ENCODE measurements at places on chromosomes 6 and 20.

- no peak for DNase-seq
These were observed 25.9 kb downstream of the EDEM2 start for GRCh38 chr20:35121186-35121585.

DNA sequence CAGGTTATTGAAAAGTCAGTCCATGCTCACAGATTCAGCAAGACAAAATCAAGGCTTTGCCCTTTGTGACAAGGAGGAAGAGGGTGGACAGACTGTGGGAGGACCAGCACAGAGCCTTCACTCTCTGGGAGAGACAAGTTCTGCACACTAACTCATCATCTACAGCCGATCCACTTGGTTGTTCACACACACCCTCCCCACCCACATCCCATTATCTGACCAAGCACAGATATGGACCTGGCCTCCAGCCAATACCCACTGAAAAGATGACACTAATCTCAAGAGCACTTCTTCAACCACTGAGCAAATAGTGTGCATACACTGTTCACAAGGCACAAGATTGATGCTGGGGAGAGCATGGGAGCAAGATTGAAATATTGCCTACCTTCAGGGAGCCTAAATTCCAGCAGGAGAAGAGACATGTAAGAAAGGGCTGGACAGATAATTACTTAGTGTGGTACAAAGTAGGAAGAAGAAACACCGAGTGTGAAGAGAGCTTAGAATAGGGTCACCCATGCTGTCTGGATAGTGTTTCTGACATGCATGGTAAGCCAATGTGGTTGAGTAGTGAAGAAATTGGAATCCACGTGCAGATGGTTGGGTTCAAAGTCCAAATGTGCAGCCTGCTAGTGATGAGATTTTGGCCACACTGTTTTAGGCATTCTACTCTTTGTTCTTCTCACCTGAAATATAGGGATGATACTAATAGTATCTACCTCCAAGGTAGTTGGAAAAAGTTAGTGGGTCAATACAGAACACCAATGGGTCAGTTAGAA lies 21.7 kb upstream of the IL17A start:
- no peak for DNase-seq

GRCh38 chr20:32457479-32457986 lies 99.4 kb downstream of the ASXL1 start:
- peak; percentile 98 for DNase-seq

GRCh38 chr6:89886378-89887120 lies 7.7 kb upstream of the GJA10 start:
- DNase-seq, result no peak

DNA sequence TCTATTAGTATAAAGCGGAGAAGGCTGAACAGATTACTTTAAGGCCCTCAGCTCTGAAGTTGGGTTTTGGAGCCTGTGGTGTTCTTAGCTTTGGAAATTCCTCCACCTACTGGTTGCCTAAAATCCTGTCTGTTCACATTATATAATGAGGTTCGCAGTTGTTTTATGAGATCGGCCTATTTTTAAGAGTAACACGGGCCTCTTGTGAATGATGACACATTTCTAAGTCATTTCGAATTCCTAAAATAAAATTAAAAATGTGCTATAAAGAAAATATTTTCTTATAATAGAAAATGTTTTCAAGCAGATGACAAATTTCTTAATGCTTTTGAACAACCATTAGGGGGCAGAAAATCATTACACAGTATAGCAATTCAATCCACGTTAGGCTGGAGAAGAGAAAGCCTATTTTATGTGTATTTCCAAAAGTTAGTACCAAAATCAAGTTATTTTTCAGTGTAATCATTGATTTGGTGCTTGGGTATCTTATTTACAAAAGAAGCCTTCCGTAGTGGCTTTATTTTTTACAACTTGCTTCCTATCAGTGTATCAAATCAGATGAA lies 15.8 kb upstream of the FAM8A1 start:
- peak; percentile 23 for DNase-seq

GRCh38 chr6:19320111-19320581 lies 517.0 kb upstream of the ID4 start:
- DNase-seq, result no peak

- no peak for DNase-seq
These were observed 122.0 kb upstream of the BMP5 start for GRCh38 chr6:55997223-55997874.

- DNase-seq, result no peak
These were observed 45.3 kb downstream of the ELOVL4 start for GRCh38 chr6:79902046-79902445.

DNA sequence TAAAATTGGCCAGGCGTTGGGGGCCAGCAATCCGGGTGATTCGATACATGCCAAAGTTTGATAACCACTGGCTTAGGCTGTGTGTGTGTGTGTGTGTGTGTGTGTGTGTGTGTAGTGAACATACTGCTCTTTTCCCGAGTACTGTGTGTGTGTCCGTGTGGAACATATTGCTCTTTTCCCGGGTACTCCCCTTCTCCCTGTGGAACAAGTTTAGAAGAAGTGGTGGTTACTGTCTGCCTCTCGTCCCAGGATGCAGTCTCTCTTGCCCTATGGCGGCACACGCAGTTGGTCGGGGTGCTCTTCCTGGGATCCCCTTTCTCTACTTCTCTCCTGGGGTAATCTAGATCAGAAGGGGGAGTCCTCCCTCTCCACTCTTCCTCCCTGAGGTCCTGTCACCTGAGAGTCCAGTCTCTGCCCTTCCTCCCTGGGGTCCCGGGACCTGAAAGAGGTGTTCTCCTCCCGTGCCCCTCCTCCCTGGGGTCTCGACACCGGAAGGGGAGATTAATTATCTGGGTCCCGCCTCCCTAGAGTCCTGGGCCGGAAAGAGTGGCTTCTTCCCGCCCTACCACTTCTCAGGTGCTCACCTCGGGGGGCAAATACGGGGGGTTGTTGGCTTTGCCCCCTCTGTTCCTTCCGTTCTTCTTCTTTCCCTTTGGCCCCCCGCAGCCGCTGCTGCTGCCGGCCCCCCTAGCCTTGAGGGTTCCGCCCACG lies 516 bp downstream of the GTPBP2 start:
- peak; percentile 54 for DNase-seq

DNA sequence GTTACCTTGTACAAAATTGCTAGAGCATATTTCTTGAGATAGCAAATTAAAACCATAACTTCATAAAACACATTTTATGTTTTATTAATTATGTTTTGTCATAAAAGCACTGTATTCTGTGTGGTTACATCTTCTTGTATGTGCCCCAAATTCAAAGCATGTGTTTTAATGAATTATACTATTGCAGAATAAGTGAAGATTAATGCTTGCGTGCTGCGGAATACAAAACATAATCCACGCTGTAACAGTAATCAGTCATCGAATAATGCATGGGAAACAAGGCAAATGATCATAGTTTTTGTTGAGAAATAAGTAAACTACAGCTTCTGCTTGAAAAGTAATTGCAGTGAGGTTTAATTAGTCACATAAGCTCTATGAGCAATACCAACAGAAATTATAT lies 459.2 kb upstream of the SOX4 start:
- no peak for DNase-seq

GRCh38 chr6:27168586-27169443 lies 78.7 kb upstream of the PRSS16 start:
- DNase-seq, result no peak

GRCh38 chr6:166949528-166950442 lies 6.6 kb downstream of the RNASET2 start:
- no peak for DNase-seq

DNA sequence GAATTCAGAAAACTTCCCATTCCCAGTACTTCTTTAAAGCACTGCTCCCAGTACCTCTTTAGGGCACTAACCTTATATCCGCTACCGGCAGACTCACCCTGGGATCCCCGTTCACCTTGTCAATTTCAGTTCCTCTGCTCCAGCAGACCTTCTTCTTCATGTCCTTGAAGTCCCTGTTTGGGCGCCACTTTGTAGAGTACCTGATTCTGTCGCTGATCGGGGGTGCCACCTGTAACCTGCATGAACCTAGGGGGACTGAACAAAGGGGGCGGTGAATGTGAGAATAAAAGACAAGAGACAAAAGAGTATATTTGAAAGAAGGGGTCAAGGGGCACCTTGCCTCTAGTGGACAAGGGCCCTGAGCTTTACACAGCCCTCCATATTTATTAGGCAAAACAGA lies 4.9 kb upstream of the GINS1 start:
- DNase-seq, result no peak

- no peak for DNase-seq
These were observed 36.9 kb downstream of the B4GALT5 start for GRCh38 chr20:49676581-49677291.

- DNase-seq, result peak; percentile 90
These were observed 16.4 kb downstream of the ZNF311 start for GRCh38 chr6:28988536-28989311.

GRCh38 chr6:71349976-71350615 lies 61.5 kb downstream of the OGFRL1 start:
- DNase-seq, result no peak
